ENCODE measurements at places on chromosomes 5 and 9.

DNA sequence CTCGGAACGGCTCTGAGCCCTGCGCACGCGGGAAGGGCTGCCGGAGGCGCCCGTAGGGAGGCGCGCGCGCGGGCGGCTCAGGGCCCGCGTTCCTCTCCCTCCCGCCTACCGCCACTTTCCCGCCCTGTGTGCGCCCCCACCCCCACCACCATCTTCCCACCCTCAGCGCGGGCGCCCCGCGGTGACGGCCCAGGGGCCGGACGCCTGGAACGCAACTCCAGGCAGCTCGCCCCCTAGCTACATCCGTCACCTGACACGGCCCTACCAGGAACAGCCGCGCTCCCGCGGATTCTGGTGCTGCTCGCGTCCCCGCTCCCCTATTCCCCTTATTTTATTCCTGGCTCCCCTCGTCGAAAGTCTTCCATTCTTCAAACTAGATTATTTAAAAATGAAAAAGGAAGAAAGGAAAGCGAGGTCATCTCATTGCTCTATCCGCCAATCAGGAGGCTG, at the start of gene CDKN2B-AS1:
Gene CDKN2B-AS1 (plus strand): TSS at position 236 of the 450 bp plus-strand sequence.
- DNase-seq, result peak; percentile 71

- DNase-seq, result peak; percentile 72
Observed at GRCh38 chr5:95924720-95925377, 36.8 kb downstream of the ELL2 start.

GRCh38 chr9:87718852-87719612, 6.9 kb upstream of the CTSL start:
- no peak for DNase-seq

GRCh38 chr9:34047864-34048726, 592 bp downstream of the UBAP2 start:
- peak; percentile 37 for DNase-seq

GRCh38 chr5:141618804-141619554, at the start of gene DIAPH1:
Gene DIAPH1 (minus strand): TSS chr5:141619000. CDS start chr5:141618914, 86 bp downstream.
- peak; percentile 99 for DNase-seq

DNA sequence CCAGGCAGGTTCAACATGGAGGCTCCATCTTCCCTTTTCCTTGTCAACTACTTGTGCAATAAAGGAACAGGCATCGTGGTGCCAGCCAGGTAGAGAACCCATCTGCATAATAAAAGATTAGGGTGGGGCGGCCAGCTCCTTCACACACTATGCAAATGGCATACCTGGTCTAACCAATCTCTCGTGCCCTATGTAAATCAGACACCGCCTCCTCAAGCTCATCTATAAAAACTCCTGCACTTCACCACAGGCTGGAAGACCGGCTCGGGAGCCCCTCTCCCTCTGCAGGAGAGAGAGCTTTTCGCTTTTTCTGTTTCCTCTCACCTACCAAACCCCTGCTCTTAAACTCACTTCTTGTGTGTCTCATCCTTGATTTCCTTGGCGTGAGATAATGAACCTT, 244.3 kb upstream of the PUM3 start:
- DNase-seq, result no peak

DNA sequence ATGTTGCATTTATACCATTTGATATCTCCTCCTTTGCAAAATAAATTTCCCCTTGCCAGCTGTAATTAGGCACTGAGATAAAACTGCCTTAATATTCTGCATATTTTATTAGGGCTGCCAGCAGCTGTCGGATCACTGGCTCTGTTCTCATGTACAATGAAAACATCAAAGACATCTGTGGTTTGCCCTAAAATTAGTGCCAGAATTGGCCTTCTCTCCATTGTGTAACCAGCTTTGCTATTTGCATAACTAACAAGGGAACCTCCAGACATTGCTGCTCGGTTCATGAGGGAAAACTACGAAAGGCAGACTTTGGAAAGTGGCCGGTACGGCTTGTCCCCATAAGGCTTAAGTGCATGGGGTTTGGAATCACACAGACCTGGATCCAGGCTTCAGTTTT, 45.5 kb upstream of the KIF2A start:
- DNase-seq, result no peak

DNA sequence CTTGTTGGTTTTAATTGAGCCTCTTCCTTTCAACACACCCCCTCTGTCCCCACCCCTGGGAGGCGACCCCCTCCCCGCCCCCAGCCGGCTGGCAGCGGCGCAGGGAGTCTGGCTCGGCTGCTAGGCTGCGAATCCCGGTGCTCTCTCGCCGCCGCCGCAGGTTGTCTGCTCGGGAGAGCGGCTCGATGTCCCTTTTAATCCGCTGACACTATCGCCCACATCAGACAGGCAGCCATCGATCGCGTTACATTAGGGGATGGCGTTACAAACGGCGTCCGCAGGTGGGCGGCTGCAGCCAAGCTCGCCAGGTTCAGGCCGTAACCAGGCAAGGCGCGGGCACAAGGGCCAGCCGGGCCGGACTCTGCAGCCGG, 1.3 kb downstream of the NR2F1-AS1 start:
- DNase-seq, result peak; percentile 72

DNA sequence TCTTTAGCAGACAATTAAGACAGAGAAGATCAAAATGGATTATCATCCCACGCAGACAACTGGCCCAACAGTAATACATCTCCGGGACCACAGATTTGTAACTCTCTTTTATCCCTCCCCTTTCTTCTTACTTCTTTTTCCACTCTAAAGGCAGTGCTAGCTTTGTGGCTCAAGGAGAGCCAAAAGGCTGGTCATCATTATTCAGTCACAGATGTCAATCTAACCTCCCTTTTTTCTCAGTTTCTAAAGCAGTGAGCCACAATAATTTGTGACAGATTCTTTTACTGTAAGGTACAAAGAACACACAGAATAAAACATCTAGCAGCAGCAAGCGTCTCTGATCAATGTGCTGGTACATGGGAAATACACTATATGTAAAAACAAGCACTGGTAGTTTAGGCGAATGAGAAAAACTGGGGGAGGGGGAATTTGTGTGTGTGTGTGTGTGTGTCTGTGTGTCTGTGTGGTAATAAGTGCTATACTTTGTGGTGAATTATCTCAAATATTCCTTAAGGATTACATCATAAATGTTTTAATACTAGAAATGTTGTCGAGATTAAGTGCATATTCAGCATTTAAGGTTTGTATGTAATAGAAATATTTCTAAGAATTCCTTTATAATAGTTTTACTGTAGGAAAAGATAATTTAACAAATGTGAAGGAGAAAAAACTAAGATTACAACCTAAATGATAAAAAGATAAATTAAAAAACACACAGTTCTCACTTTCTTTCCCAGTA, 140.2 kb downstream of the DENND1A start:
- no peak for DNase-seq

- no peak for DNase-seq
Observed at GRCh38 chr9:136160381-136160841, 41.7 kb upstream of the TMEM250 start.

- no peak for DNase-seq
Observed at GRCh38 chr9:5644501-5644900, 15.6 kb downstream of the RIC1 start.

GRCh38 chr9:34796924-34797323, 87.0 kb upstream of the CCL21 start:
- no peak for DNase-seq

DNA sequence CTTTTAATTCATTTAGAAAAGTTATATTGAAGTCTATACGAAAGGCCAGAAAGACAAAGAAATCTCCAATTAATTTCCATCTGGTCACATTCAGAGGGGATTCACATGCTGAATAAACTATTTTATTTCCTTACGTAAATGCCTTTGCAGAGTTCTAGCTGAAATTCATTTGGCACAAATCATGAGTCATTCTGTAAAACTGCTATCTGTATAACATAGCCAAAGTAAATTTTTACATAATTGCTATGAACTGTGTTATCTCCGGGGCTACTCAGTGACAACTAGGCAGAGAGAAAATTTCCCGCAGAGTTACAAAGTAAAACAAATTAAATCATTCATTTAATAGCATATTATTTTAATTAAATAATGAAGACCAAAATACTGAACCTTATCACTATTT, 463.2 kb upstream of the ADAMTS16 start:
- DNase-seq, result no peak

GRCh38 chr9:79765466-79765865, 193.7 kb downstream of the TLE4 start:
- no peak for DNase-seq

GRCh38 chr5:89230178-89230577, 347.2 kb upstream of the MEF2C start:
- no peak for DNase-seq

- DNase-seq, result no peak
Observed at GRCh38 chr9:34046784-34047379, 1.8 kb downstream of the UBAP2 start.

DNA sequence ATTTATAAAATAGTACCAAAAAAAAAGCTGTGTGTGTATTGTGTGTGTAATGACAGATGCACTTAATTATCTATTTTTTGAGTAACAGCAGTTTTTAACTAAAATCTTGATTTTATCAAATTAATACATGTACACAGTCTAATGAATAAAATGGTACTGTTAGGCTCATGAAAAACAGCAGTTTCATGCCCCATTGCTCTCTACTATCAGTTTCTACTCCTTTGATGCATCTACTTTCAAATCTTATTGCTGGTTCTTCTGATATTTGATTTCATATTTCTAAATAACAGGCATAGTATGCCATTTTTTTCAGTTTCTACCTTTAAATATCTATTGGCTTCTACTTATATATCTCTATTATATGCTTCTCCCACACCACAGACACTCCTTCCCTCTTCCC, 117.4 kb downstream of the CCDC171 start:
- DNase-seq, result no peak
